ENCODE measurements at places on chromosomes 2 and 18. TPM values are rescaled to one million over a fixed set of nuclear protein-coding genes. Genes with fewer than 3 reads are reported as not detected.

The TAF1B gene
- 71.1 TPM for total RNA-seq

The KCNS3 gene
- 5.2 TPM for total RNA-seq

The NR4A2 gene
- total RNA-seq: not detected

The SCYGR4 gene
- total RNA-seq: not detected

The TDRD15 gene
- not detected for total RNA-seq

The CD302 gene
- total RNA-seq: 4.4 TPM

DNA sequence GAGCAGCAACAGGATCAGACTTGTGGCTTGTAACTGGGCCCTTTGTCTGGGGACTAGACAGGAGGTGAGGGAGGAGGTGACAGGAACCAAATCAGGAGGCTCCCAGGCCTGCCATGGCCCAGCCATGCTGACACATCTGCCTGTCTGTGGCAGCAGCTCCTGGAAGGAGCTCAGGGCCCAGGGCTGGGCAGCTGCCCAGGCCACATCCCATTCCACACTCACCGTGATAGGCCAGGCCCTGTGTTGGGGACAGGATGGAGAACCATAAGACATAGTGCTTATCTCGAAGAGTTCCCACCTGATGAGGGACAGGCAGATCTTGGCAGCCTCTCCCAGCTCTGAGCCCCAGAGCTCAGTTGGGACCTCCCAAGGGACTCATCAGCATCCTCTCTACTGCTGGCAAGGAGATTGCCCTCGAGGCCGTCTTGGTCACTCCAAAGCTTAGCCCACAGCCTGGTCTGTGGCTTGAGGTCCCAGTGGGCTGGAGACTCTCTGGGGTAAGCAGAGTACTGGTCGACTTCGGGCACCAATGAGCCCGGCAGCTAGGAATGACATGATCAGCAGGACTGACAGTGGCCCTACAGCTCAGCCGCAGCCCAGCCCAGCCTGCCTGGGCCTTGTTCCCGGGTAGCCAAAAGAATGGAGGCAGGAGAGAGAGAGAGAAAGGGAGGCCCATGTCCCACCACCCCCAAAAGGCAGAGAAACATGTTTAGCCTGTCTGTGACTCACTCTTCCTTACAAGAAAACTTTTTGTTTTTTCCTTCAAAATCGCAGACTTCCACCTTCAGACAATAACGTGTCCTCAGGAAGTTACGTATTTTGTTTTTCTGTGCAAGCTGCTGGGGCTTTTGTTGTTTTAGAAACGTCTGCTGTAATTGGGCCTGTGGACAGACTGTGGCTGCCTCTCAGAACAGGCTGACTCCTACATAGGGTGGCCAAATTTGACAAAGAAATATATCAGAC is 82.1 kb downstream of the HS1BP3 start:
- DNase-seq: no peak

- DNase-seq: no peak
These were observed 28.9 kb upstream of the IL1RN start for GRCh38 chr2:113098532-113098931.

DNA sequence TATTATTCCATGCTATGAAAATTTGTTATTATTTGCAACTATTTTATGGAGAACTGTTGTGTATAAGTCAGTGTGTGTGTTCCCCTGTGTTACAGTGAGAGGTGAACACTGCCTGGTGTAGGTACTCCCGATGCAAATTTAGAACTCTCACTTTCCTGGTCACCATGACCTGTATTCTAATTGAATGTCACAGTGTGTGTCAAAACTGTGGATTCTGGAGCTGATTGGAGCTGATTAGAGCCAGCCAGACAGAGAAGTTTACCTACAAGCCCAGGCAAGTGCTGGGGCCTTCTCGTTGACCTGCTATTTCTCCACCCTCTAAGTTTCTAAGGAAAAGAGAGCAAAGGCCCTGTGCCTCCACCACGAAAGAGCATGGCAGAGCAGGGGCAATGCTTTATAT is 216.0 kb downstream of the NYAP2 start:
- no peak for DNase-seq

GRCh38 chr18:21759836-21760235 is 19.2 kb downstream of the MIB1 start:
- DNase-seq: no peak

GRCh38 chr2:217356781-217357180 is 496.9 kb upstream of the TNP1 start:
- DNase-seq: no peak

DNA sequence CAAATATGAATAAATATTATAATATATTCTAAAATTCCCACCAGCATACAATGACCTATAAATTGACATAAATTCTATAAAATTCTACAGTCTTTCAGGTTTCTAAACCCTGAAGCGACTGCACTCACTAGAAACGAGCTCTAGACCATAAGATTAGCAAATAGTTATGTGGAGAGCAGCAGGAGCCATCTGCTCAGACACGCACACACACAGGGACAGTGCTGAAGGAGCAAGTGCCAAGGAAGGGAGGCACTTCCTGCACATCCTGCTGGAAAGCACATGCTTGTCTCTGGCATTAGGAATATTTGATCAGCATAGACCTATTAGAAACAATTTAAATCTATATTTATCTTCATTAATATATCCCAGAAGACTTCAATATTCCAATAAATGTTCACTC is 713.9 kb upstream of the CDH2 start:
- DNase-seq: no peak

- no peak for DNase-seq
These were observed 96.8 kb downstream of the SNTG2 start for GRCh38 chr2:1047485-1047884.

- no peak for DNase-seq
These were observed 11.2 kb upstream of the PROM2 start for GRCh38 chr2:95262896-95263542.
